ENCODE measurements at places on chromosomes 16 and 17.
A peak's percentile ranks its signal among the peaks of the same experiment; 100 is the strongest.

DNA sequence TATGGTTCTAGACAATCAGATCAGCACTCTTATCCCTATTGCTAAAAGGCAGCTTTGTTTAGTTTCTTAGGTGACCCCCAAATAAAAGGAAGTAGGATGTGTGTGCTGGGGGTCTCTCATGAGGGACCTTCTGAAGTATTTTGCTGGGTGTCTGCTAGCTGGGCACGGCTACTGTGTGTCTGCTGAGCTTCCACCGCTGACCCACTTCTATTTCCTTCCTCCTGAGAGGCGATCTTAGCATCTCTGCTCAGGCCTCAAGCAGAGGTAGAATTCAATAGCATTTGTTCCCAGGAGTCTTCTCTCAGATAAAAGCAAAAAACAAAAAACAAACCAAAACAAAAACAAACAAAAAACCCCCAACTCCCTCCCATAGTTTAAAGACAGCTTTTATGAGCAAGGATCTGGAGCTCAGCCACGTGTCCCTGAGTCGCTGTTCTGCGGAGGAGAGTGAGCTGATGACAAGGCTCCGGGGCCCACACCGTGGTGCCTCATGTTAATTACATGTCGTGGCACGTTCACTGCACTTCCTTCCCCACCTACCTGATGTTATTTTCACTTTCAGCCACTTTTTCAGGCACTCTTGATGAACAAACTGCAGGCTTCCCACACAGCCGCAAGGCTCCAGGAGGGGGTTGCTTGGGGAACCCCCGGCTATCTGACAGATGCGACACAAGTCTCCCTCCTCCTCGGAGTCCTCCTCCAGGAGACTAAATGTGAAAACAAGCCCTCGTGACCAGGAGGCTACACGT, 83.5 kb downstream of the MARCHF10 start:
- no peak for DNase-seq

DNA sequence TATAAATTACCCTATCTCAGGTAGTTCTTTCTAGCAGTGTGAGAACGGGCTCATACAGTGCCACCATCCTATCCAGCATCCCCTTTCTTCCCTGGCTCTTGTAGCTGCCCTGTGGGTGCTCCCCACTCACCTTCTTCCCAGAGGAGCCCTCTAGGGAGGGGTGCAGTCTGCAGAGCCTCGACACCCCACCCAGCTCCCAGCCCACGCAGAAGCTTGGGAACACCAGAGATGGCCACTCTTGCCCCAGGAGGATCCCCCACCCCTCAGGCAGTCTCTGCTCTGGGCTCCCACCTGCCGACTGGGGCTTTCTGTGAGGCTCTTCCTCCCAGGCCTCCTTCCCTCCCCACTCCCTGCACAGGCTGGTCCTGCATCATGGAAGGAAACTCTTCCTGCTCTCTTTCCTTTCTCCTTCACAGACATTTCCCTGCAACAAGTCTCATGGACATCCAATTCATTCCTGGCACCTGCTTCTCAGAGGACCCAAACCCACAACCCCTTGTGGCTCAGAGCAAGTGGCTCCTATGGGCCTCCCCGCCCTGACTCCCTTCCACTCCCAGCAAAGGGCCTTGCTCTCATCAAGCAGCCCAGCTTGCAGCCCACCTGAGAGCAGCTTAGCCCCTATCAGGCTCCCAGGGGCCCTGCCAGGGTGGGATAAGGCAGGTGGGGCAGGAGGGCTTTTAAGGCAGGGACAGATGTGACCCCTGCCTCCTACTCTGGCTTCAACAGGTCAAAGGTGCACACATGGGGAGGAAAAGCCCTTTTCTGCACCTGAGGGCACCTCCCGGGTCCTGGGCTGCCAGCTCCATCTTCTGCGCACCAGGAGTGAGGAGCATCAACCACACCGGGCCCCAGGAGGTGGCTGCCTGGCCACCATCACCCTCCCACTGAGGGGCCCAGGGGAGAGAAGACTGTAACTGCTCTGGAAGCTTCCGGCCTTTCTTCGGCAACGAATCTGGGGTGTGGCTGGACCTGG, 263.8 kb upstream of the TNRC6C start:
- no peak for DNase-seq

- no peak for DNase-seq
Observed at GRCh38 chr16:30000735-30001631, 4.9 kb downstream of the INO80E start.

DNA sequence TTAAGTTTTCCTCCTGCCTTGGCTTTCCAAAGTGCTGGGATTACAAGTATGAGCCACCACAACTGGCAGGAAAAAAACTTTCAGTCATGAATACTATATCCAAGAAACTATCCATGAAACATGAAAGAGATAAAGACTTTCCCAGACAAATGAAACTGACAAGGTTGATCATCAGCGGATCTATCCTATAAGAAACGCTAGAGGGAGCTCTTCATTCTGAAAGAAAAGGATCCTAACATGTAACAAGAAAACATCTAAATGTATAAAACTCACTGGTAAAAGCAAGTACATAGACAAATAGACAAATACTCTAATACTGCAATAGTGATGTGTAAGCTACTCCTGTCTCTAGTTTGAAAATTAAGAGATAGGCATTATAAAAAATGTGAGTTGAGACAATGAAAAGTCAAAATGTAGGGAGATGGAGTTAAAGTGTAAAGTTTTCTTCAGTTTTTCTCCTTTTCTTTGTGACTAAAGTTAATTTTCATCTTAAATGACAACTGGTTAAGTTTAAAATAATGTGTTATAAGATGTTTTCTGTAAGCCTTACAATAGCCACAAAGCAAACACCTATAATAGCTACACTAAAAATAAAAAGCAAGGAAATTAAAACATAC, 79.6 kb upstream of the TEKT1 start:
- peak; percentile 50 for DNase-seq

DNA sequence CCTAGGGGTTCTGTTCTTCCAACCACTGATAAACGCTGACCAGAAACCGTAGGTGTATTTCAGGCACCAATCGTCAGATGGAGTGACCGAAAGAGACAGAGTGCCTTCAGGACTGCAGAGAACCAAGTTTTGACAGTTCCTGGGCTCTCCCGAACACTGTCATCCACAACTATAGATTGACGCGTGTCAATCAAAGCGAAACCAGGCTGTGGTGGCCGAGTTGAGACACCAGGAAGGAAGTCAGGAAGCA, 11.9 kb upstream of the AURKB start:
- no peak for DNase-seq

GRCh38 chr16:89953671-89954406, 5.3 kb downstream of the DEF8 start:
- no peak for DNase-seq

GRCh38 chr16:89450537-89450936, 39.8 kb downstream of the ANKRD11 start:
- DNase-seq, result no peak

DNA sequence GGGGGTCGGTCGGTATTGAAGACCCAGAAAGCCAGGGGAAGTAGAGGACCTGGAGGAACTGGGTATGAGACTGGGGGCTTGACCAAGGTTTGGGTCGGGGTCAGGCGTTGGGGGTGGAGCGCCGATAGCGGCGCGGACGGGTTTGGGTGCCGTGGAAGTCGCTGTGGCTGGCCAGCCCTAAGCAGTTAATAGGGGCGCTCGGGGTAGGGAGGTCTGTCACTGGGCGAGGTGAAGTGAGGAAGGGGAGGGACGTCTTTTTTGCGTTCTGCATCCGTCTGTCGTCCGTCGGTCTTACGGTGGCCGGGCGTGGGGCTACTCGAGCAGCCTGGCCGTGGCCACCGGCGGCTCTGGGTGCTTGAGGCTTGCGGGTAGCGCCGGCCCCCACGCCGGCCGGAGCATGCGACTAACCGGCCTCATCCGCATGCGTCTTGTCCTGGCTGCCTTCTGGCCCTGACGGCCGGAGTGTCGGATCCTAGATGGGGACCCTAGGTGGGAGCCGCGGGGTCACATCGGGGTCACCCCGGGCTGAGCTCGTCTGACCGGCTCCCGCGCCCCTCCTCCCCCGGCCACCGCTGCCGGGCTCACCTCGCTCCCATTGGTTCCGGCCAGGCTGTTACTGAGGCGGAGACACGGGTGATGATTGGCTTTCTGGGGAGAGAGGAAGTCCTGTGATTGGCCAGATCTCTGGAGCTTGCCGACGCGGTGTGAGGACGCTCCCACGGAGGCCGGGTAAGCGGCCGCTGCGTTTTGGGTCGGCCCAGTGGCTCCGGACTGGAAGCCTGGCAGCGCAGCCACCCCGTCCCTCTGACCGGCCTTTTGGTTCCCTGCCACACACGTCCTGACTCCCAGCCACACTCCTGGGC, 10.3 kb upstream of the TMEM88 start:
- peak; percentile 93 for DNase-seq

DNA sequence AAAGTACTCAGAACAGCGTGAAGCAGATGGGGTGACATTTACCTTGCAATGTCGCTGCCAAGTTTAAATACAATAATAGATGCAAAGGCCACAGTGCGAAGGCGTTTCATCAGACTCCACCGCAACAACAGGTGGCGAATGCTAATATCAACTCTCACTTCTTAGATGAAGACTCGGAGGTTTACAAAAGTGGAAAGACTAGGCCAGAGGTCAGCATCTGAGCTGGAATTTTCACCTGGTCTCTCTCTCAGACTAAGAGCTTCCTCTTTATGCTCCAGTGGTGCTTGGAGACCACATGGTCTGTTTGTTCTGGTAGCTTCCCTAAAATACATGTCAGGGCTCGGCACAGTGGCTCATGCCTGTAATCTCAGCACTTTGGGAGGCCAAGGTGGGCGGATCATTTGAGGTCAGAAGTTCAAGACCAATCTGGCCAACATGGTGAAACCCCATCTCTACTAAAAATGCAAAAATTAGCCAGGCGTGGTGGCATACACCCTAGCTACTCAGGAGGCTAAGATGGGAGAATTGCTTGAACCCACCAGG, 169.1 kb downstream of the XYLT1 start:
- DNase-seq, result no peak

DNA sequence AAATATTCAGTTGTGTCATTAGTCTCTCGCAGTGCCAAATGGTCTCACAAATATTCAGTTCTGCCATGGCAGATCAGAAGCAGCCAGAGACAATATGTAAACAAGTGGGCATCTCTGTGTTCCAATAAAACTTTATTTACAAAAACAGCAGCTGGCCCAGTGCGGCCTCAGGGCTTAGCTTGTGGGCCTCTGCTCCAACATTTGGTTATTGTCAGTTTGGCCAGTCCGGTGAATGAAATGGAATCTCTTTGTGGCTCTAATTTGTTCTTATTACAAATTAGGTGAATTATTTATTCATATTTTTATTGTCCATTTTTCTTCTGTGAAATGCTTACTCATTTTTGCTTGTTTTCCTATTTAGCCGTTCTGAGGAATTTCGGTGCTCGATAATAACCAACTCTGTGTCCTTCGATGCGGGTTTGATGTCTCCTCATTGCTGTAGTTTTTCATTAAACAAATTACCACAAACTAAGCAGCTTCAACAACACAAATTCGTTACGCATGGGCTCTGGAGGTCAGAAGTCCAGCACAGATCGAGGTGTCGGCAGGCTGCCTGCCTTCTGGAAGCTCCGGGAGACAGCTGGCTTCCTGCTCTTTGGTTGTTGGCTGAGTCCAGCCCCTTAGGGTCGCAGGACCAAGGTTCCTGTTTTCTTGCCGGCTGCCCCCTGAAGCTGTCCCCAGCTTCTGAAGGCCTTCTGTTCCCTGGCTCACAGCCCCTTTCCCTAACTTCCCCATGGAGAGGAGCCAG, 4.1 kb upstream of the SLC38A10 start:
- no peak for DNase-seq

GRCh38 chr16:57039148-57039812, 49.9 kb downstream of the NLRC5 start:
- peak; percentile 83 for DNase-seq

DNA sequence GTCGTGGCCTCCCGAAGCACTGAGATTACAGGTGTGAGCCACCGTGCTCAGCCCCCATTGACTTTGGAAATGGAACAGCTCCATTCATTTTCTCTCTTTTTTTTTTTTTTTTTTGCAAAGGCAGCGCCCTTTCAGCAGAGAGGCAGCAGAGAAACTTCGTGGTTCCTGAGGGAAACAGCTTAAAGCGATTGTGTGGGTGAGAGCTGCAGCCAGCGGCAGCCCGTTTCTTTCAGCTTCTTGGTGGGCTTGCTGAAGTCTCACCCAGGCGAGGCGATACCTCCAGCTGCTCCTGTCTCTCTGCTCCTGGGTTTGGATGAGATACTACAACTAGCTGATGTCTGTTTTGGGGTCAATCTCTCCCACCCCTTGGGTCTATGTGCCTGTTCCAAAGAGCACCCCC, 7.7 kb downstream of the KDM8 start:
- no peak for DNase-seq

- no peak for DNase-seq
Observed at GRCh38 chr16:67165121-67166078, 855 bp downstream of the HSF4 start.

- DNase-seq, result no peak
Observed at GRCh38 chr17:6711681-6712057, 1.5 kb downstream of the SLC13A5 start.

GRCh38 chr16:69709456-69710084, 16.8 kb downstream of the NQO1 start:
- DNase-seq, result peak; percentile 72

Measured in fibroblast of skin of scalp (primary cell).